ENCODE measurements at places on chromosomes 5 and 9. TPM values are rescaled to one million over a fixed set of nuclear protein-coding genes. Genes with fewer than 3 reads are reported as not detected.

- no peak for DNase-seq
These were observed 55.2 kb upstream of the NEK6 start for GRCh38 chr9:124202447-124202971.

DNA sequence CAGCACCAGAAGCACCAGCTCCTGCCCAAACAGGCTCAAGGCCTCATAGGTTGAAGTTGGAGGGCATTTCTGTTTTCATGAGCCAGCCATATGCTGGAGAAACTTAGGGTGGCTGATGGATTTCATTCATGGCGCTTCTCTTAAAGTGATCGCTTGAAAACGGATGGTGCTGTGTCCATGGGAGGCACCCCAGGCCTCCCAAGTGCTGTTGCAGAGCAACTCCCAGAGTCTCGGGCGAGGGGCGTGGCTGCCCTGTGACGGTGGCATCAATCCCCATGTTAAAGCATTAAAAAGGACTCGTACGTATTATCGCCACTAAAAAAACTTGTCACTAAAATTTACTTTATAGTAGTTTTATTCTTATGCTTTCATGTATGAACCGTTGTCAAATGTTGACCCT, 128.3 kb downstream of the MRPL36 start:
- DNase-seq, result no peak

Gene NMUR2
- total RNA-seq, result not detected

Gene IFNA2
- total RNA-seq, result not detected

Gene SMIM33
- 0.13 TPM for total RNA-seq

Gene MZB1
- 49.6 TPM for total RNA-seq

DNA sequence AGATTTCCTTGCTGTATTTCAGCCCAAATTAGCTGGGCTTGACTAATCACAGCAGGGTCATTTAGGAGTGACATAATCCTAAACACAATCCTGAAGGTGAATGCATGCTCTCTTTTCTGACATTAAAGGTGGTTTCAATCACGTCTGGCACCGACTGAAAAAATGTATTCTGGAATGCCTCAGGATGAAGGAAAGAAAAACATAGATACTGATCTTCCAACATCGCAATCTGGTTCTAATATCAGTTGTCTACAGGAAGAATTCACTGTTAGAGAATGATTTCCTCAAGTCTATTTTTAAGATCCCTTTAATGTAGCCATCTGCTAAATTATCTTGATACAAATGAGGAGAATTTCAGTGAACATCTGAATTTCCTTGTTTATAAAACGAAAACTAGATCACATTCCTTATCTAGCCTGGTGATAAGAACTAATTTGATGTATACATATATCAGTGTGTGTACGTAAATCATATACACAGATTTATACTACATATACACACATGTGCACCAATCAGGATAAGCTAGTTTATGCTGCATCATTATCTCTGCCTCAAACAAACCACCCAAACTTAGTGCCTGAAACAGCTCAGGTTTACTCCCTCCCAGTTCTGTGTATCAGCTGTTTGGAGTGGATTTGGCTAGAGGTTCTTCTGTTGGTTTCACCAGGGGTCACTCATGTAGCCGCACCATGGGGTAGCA, 31.3 kb upstream of the TAS2R1 start:
- DNase-seq, result no peak

Gene ANKRD55
- 1.2 TPM for total RNA-seq

DNA sequence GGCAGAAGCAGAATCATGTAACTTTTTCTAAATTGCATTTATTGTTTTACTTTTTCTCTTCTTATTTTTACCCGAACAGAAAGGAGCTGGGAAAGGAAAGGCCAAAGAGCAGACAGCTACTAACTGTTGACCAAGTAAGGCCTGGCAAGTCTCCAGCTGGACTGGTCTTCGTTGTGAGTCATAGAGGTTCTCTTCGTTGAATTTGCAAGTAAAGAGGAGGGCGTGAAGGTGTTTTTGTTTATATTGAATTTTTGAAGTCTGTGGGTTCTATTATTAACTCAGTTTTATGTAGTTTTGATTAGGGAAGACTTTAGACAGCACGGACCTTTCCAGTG, 416.5 kb upstream of the CCNH start:
- DNase-seq, result no peak

DNA sequence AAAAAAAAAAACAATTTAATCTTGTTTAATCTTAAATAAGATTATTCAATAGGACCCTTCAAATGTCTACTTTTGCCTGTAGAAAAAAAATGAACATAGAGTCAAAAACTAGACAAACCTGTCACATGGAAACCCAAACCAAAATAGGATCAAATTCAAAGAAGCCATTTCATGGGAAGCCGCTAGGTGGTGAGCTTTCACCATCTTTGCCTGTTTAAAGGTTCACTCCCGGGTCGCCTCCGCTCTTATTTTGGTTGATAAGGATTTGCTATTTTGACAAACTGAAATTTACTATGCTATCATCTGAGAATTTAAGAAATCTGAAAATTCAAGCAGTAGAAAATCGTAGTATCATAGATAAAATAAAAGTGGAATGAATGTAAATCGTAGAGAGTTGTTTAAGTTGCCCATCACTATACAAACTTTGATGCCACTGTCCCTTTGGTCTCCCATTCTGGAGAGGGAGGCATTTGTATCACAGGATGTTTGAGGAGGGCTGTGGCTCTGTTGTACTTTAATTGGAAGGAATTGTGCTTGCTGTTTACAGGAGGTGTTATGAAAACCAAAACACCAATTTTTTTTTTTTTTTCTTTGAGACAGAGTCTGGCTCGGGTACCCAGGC, 43.5 kb upstream of the DNAH5 start:
- DNase-seq, result peak; percentile 77

DNA sequence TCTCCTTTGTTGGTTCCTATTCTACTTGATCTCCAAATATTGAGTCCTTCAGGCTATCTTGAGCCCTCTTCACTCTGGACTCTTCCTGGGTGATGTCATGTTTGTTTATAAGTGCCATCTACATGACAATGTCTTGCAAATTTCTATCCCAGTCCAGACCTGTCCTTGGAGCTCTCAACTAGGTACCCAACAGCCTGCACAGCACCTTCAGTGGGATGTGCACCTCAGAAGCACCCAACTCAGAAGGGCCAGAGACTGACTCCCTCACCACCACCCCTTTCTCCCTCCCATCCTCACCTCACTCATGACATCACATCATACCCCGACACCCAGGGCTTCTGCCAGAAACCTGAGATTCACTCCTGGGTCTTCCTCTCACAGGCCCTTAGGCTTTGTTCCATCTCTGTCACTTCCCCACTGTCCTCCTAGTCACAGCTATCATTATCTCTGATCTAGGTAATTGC, 14.4 kb downstream of the TXN start:
- DNase-seq, result no peak

Gene DAB2IP
- total RNA-seq, result 105 TPM

DNA sequence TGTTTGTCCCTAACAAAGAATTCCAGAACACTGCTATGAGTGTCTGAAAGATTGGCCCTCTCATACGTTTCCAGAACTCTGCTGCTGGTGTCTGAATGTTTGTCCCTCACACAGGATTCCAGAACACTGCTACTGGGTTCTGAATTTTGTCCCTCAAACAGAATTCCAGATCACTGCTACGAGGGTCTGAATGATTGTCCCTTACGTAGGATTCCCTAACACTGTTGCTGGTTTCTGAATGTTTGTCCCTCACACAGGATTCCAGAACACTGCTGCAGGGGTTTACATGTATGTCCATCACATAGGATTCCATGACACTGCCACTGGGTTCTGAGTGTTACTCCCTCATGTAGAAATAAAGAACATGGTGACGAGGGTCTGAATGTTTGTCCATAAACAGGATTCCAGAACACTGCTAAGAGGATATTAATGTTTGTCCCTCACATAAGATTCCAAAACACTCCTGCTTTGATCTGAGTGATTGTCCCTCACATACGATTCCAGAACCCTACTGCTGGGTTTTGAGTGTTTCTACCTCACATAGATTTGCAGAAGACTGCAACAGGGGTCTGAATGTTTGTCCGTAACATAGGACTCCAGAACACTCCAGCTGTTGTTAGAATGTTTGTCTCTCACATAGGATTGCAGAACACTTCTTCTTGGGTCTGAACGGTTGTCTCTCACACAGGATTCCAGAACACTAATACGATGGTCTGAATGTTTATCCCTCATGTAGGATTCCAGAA, 214.4 kb downstream of the FOXD4L6 start:
- DNase-seq, result no peak

GRCh38 chr5:138527170-138527569, 15.9 kb downstream of the ETF1 start:
- DNase-seq, result no peak

GRCh38 chr9:7963026-7963425, 163.4 kb upstream of the DMAC1 start:
- DNase-seq, result no peak

Gene OGN
- total RNA-seq, result 3.8 TPM

DNA sequence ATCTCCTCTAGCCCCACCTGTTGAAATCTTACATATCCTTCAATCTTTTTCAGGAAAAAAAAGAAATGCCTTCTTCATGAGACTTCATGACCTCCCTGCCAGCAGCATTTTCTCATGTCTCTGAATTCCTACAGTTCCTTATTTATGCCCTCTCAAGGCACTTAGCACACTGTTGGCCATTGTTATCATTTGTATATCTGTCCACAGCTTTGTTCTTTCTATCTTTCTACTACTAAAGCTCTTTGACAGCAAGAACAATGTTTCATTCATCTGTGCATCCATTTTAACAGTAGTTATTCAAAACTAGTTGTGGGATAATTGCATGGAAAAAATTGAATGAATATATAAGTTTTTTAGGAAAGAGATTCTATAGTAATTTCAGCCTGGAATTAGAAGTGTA, 20.9 kb upstream of the GZMA start:
- DNase-seq, result no peak

- no peak for DNase-seq
These were observed 9.1 kb downstream of the CARNMT1 start for GRCh38 chr9:75019022-75019421.

DNA sequence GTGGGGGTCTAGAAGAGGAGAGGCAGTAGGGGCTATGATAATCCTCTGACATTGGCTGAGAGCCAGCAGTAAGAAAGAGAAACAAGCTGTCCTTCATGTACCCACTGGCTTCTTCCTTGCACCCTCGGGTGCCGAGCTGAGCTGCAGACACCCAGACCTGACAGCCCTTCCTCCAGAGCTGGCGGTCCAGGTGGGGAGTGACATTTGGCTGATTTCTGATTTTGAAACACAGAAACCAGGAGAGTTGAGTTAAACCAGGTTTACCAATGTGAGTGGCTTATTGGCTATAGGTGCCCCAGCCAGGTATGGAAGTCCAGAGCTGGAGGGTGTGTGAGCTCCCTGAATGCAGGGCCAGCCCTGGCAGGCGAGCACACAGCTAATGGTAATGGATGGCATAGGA, 59.2 kb downstream of the GADD45G start:
- no peak for DNase-seq

DNA sequence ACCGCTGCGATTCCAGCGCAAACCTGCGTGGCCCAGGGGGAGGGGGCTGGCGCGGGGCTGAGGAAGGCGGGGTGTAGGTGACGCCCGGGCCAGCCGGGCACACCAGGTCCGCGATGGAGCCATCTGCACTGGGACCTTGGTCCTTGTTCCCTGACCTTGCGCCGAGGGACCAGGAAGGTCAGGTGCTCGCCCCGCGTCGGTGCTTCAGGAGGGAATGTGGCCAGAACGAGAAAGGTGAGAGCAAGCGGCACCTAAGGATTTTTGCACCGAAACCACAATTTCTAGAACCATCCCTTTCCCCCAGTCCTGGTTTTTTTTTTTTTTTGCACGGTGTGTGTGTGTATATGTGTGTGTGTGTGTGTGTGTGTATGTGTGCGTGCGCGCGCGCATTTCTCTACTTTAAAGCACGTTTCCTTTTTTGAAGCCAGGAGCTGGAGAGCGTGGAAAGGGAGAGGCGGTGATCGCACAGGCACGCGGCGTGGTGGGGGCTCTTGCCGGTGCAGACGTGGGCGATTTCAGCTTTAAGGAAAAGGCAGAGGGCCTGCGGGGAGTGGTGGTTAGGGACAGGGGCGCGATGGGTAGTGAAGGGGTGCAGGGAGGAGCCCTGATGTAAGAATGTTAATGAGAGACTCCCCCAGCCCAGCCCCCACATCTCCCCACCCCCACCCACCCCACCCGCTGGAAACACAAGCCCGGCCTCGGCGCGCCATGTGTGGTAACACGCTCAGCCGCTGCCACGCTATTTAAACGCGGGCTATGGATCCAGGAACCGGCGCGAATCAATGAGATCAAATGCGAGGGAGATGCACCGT, at the start of gene NPR3:
NPR3 (plus strand) TSS at position 772 of the 812 bp plus-strand sequence. CDS start 456 bp downstream, outside the sequence.
- peak; percentile 70 for DNase-seq

- no peak for DNase-seq
These were observed 399.8 kb upstream of the MEF2C start for GRCh38 chr5:89282554-89283510.

Gene SELENOP
- total RNA-seq, result 305 TPM

DNA sequence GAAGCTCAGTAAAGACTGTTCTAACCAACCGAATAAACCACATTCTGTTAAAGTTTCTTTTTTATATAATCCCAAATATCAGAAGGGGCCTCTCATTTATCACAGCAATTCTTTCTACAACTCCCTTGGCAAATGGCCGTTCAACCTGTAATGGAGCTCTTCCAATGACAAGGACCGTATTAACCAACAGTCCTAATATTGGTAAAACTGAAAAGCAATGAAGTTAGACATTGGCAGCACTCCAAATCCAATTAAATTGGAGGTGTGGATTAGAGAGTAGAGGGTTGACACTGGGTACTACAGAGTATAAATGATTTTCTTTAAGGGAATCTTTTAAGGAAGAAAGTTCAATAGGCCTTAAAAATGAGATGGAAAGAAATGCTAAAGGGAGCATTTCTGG, 842 bp downstream of the TMED7 start:
- peak; percentile 23 for DNase-seq

DNA sequence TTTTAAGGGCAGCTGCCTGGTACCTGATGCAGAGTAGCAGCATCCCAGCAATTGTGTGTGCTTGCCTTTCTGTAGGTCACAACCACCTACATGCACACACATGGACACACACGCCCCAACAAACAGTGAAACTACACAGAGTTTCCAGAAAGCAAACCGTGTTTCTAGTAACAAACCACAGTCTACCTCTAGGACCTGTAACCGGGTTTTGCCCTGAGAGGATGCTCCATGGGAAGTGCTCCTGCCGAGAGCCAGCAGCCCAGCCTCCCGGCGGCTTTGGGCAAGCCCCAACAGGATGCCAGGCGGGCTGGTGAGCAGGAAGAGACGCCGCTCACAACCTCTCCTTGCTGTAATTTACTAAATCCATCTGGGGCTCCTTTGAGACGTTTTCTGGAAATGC, 4.1 kb upstream of the TCF7 start:
- DNase-seq, result no peak

All from kidney (tissue), 22 donors.